BJ (cell line): ENCODE measurements at places on chromosomes 7 and 10.
A peak's percentile ranks its signal among the peaks of the same experiment; 100 is the strongest.

DNA sequence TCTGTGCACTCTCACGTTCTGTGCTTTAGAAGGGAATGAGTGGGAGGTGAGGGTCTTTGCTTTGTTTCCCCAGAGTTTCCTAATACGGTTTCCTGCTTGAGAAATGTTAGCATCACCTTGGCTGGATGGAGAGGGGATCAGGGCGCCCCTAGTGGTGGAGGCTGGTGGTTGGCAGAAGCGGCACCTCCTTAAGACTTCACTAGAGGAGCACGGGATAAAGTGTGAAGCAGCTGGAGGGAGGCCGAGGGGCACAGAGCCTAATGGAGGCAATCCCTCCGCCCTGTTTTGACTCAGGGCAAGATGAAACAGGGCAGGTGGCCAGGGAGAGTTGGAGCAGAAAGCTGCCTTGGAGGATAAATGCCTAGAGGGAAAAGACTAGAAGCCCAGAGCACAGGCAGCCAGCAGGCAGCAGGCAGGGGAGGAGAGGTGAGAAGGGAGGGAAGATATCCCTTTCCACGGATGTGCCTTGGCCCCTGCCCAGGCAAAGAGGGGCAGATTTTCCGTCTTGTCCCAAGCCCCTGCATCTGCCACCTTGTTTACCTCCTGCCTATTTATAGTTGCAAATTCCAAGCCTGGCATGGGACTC is 56.0 kb upstream of the BTRC start:
- no peak for DNase-seq

DNA sequence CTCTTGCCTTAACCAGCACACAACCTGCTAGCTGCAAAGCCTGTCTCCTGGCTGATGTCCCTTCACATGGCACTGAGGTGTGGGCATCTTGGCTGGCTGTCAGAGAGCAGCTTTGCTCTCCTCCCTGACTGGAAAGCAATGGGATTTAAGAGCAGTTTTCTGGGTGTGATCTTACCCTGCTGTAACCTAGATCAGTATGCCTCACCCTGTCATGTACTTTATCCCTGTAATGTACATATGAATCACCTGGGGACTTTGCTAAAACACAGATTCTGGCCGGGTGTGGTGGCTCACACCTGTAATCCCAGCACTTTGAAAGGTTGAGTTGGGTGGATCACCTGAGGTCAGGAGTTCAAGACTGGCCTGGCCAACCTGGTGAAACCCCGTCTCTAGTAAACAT is 209.9 kb downstream of the FRMD4A start:
- no peak for DNase-seq

DNA sequence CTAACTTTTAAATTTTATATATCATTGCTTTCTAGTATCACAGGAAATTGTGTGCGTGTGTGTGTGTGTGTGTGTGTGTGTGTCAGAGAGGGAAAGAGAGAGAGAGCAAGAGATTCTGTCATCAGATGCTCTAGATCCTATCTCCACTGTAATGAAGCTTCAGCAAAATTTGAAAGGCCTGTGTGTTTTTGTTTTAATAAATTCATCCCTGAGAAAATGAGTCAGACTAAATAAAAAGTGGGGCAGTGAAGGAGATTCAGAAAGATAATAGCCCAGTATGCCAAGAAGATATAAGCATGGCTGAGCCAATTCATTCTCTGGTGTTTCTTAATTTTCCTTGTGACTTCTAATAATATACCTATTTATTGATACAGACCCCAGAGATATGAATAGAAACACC is 184.2 kb upstream of the TMEM196 start:
- DNase-seq, result peak; percentile 28

GRCh38 chr10:96233959-96234358 is 37.4 kb downstream of the BLNK start:
- DNase-seq, result no peak

DNA sequence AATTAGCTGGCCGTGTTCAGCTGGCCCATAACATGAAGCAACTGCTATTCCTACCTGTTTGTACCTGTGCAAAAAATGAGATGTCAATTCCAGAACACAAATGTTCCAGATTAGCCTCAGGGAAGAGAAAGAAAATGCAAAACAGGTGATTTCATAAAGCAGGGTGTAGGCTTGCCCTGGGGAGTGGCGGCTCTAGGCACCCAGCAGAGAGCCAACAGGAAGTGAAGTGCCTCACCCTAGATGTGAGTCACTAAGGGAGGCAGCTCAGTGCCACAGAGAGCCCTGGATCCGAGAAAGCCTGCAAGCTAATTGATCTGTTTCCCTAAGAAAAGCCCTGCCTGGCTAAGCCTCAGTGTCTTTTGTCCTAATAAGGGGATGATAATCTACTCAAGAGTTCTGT is 240.0 kb downstream of the ARHGAP21 start:
- no peak for DNase-seq

- no peak for DNase-seq
These were observed 54.9 kb upstream of the ZNF800 start for GRCh38 chr7:127447326-127447945.

DNA sequence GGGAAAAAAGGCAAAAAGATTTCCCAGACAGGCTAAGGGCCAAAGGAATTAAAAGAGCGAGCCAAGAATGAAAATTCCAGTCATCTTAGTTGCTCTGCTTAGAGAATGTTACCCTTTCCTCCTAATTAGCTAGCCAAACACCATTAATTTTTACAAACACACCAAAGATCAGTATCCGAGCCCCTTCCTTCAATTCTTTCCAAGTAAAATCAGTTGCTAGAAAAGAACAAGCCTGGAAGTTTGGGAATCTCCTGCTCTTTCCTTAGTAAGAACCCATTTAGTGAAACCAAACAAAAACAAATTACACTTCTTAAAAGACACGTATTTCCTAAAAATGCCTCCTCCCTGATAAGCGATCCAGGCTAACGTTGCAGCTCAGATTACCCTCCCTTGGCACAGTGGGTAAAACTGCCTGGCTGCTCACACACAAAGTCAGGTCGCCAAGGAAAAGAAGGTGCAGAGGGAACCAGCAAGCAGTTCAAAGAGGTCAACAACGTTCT is 57.1 kb upstream of the ABLIM1 start:
- DNase-seq, result peak; percentile 36

GRCh38 chr10:29681676-29682448 is 47.1 kb upstream of the SVIL start:
- DNase-seq, result no peak

GRCh38 chr7:115038158-115038557 is 116.3 kb downstream of the MDFIC start:
- no peak for DNase-seq

- DNase-seq, result no peak
These were observed 75.5 kb downstream of the MAP3K8 start for GRCh38 chr10:30509508-30509907.

GRCh38 chr7:39650676-39651075 is 27.3 kb downstream of the RALA start:
- no peak for DNase-seq

- DNase-seq, result no peak
These were observed 3.0 kb upstream of the PHYHIPL start for GRCh38 chr10:59173414-59173813.

- DNase-seq, result no peak
These were observed 253.8 kb downstream of the FZD1 start for GRCh38 chr7:91518058-91518457.

GRCh38 chr7:42967391-42967790 is 35.2 kb downstream of the MRPL32 start:
- no peak for DNase-seq

- DNase-seq, result no peak
These were observed 79.8 kb upstream of the IFRD1 start for GRCh38 chr7:112370436-112370835.

- DNase-seq, result no peak
These were observed 10.5 kb upstream of the SLC26A3 start for GRCh38 chr7:107813524-107813923.

- no peak for DNase-seq
These were observed 146.9 kb downstream of the TFEC start for GRCh38 chr7:115883629-115884028.

DNA sequence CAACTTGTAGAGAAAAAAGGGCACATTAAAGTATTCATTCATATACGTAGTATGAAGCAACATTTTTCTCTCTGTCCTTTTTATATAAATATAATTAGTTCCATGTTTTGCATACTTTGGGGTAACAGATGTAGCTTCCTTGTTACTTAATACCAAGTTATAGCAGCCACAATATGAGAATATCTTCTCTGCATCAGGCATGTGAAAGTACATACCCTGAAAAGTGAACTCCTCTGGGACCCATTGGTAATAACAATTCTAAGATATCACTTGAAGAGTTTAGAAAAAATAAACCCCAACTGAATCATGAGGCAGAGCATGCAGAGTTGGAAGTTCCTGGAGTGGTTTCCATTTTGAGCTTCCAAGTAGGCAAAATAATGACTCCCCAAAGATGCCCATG is 2.4 kb upstream of the CRPPA start:
- DNase-seq, result no peak

- no peak for DNase-seq
These were observed 27.5 kb downstream of the SH2B2 start for GRCh38 chr7:102313997-102314780.

DNA sequence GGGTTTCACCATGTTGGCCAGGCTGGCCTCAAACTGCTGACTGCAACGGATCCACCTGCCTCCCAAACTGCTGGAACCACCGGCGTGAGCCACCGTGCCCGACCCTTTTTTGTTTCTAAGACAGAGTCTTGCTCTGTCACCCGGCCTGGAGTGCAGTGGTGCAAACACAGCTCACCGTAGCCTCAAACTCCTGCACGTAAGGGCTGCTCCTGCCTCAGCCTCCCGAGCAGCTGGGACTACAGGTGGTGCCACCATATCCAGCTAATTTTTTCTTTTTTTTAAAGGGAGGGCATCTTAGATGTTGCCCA is 36.4 kb downstream of the ADAP1 start:
- no peak for DNase-seq

DNA sequence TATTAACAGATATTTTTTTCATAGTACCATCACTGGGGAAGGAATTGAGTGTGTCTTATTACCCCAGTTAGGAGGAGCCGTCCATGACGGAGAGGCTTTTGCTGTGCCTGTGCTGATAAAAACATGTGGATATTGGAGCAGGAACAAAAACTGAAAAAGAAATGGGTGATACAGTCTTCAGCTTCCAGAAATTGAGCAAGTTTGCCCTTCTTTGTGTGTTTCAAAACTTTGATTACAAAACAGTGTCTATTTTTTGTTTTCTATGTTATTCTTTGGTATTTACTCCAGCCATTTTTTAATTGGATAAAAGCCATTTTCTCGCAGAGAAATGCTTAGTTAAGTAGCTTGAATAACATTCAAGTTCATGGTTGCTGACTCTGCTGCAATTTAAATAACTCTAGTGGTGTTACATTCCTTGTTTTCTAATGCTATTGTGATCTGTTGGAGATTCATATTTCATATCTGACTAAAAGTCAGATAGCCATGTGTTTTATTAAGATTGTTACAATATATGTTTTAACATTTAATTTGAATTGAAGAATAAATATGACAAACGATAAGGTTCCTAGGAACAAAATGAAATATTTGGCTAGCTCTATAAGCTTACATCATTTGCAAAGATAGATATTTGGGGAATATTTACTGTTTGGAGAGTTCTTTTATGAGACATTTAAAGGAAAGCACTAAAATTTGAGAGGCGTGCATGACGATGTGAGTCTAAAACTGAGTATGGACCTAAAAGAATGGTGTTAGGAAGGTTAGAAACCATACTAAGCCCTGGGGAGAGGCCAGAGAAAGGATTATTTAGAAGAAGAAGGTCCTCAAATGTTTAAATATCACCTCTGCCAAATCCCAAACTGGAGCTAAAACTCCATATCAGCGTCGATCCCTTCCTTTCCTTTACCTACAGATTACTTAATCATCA is 747.3 kb upstream of the CELF2 start:
- no peak for DNase-seq

DNA sequence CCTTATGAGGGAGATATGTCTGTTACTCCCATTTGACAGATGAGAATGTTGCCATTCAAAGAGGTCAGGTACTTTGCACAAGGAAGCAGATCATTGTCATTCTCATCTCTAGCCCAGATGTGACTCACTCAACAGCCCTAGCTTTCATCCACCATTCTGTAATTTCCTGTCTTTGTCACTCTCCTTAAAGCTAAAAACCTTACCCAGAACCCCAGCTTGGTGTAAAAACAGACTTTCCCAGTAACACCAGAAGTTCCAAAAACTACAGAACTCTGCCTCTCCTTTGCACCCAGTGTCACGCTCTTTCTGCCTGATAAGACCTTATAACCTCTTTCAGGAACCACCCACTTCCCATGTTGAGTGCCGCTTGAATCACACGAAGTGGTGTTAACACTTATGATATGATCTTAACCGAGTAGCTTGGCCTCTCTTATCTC is 89.1 kb upstream of the SP4 start:
- DNase-seq, result no peak

GRCh38 chr10:30098629-30099028 is 39.2 kb upstream of the JCAD start:
- peak; percentile 89 for DNase-seq

- DNase-seq, result no peak
These were observed 56.8 kb downstream of the EPDR1 start for GRCh38 chr7:37977243-37977642.

DNA sequence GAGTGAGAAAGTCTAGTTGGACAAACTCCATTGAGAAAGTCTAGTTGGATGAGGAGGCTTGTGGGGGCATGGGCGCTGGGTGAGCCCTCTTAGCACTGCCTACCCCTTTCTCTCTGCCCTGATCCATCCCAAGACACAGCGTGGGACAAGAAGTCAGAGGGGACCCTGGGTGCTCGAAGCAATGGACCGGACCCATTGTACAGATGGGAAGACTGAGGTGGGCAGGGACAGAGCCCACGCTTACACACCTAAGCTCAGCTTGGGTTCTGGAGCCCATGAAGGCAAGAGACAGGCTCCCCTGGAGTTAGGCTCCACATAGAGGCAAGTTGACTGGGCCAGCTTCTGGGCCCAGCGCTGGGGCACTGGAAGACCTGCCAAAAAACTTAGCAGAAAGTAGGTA is 126.8 kb upstream of the TNRC18 start:
- no peak for DNase-seq

DNA sequence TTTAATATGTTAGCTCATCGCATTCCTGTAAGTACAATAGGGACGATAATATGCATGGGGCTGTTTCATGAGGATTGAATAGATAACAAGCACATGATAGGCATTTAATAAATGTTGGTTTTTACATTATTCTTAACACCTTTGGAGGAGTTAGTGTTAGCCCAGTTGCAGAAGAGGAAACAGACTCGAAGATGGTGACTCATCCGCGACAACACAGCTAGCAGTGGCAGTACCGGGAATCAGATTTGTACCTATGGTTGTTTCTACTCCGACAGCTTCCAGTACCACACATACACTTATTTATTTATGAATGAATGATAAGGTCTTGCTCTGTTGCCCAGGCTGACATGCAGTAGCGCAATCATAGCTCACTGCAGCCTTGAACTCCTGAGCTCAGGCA is 2.9 kb downstream of the LRMDA start:
- no peak for DNase-seq

GRCh38 chr10:126408953-126409641 is 20.8 kb upstream of the ADAM12 start:
- no peak for DNase-seq

GRCh38 chr10:5887029-5887428 is 2.7 kb downstream of the ANKRD16 start:
- no peak for DNase-seq

DNA sequence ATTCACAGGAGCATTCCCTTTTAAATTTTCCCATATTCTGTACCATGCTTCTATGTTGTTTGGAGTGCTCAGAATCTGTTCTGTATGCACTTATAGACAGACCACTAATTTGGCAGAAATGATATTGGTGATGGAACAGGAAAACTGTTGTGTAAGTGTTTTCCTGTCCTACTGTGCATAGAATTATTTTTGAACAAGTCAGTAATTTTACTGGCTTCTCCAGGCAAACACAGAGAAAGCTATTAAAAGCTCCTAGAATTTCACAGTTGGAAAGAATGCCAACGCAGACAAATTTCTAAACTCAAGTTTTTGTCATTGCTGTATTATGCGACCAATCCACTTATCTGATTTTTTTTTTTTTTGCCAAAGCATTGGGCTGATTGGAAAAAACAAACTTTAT is 55.7 kb downstream of the ANKMY2 start:
- DNase-seq, result no peak
